ENCODE measurements at places on chromosomes 13 and 19. TPM values are rescaled to one million over a fixed set of nuclear protein-coding genes. Genes with fewer than 3 reads are reported as not detected.

CEACAM3 gene
- total RNA-seq: not detected

GRCh38 chr19:56987184-56987583, 132.6 kb upstream of the USP29 start:
- no peaks in the 10 kb centered on the region for H3K27me3 ChIP-seq
- H3K27ac ChIP-seq: no peak overlapping the region
- no peak for DNase-seq
- no peaks in the 10 kb centered on the region for H3K4me1 ChIP-seq

DNA sequence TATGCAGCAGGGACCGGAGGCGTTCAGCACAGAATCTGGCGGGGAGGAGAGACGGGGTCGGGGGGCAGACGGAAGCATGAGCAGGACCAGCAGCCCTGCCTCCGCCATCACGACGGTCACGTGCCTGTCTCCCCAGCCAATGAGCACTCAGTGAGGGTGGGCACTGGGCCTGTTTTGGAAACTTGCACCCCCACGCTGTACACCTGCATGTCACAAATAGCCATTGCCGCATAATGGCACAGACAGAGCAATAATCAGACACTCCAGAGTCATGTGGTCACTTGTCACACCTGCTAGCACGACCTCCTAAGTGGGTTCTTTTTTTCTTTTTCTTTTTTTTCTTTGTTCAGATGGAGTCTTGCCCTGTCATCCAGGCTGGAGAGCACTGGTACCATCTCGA, 8.8 kb downstream of the ERCC2 start:
- H3K27me3 ChIP-seq: no peaks in the 10 kb centered on the region
- no peak overlapping the region for H3K27ac ChIP-seq
- DNase-seq: no peak

DNA sequence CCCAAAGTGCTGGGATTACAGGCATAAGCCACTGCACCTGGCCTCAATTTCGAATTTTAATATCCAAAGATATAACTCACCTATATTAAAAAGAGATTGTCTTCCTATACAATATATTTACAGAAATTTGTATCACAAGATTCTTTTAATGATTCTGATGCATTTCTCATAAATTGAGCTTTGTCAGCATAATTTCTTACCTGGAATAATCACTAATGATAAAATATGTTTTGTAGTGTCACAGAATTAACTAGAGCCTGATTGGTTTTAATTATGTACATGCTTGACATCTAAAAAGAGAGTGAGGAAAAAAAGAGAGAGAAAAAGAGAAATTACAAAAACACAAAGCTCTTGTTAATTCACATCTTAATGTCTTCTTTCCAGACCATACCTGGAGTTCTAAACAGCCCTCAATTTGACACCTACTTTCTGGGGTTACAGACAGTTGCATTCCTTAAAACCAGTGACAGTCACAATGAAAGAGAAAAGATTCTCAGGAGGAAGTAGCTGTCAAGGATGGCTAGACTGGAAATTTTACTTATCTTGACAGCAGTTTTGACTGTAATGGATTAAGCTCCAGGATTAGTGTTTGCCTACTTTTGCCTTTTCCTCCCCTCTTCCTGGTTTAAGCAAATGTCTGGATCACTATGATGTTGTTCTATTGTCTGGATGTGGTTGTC, 214.4 kb downstream of the SPRY2 start:
- H3K27me3 ChIP-seq: no peaks in the 10 kb centered on the region
- H3K27ac ChIP-seq: no peak overlapping the region
- no peak overlapping the region for H3K4me3 ChIP-seq

DNA sequence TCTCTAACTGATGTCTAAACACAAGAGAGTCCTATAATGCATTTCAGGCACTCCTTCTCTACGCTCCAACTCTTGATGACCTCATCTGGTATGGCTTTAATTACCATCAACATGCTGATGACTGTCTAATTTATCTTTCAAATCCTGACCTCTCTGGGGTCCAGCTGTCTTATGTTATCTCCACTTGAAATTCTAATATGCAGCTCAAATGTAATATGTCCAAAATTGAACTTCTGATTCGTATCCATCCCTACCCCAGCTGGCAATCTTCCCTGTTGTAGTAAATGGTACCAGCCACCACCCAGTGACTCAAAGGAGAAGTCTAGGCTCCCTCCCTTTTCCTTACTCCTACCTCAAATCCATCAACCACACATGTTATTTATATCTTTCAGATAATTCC, 288.0 kb upstream of the SLC10A2 start:
- no peaks in the 10 kb centered on the region for H3K36me3 ChIP-seq
- DNase-seq: no peak
- H3K27me3 ChIP-seq: no peaks in the 10 kb centered on the region
- H3K4me3 ChIP-seq: no peak overlapping the region
- H3K4me1 ChIP-seq: no peaks in the 10 kb centered on the region
- H3K27ac ChIP-seq: no peak overlapping the region

- no peaks in the 10 kb centered on the region for H3K4me1 ChIP-seq
- no peak overlapping the region for H3K4me3 ChIP-seq
- DNase-seq: no peak
- H3K27ac ChIP-seq: no peak overlapping the region
- no peaks in the 10 kb centered on the region for H3K27me3 ChIP-seq
These were observed 346.0 kb upstream of the PCDH20 start for GRCh38 chr13:61761690-61762089.

NCAN gene
- total RNA-seq: not detected

F2RL3 gene
- total RNA-seq: not detected

GRCh38 chr19:40521276-40521675, 54.5 kb downstream of the SPTBN4 start:
- no peaks in the 10 kb centered on the region for H3K4me1 ChIP-seq
- H3K4me3 ChIP-seq: no peak overlapping the region
- H3K27ac ChIP-seq: no peak overlapping the region
- no peak for DNase-seq
- H3K36me3 ChIP-seq: no peaks in the 10 kb centered on the region

TOMM40 gene
- total RNA-seq: 32.8 TPM

DNA sequence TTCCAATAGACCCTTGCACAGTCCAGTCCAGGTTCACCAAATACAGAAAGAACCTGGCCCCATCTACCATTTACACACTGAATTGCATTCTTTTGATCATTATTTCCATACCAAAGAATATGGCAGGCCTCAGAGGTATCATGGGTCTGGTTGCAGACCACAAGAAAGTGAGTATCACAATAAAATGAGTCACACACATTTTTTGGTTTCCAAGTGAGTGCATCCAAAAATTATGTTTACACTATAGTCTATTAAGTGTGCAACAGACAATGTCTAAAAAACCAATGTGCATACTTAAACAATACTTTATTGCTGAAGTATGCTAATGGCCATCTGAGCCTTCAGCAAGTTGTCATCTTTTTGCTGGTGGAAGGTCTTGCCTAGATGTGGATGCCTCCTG, 105.3 kb downstream of the SPACA7 start:
- no peaks in the 10 kb centered on the region for H3K27me3 ChIP-seq
- H3K36me3 ChIP-seq: peaks cover 3% of the 10 kb centered on the region
- H3K4me3 ChIP-seq: no peak overlapping the region
- H3K27ac ChIP-seq: no peak overlapping the region
- no peaks in the 10 kb centered on the region for H3K4me1 ChIP-seq

FGF22 gene
- total RNA-seq: 1.9 TPM

SELENOV gene
- total RNA-seq: not detected

SLC8A2 gene
- total RNA-seq: not detected

DNA sequence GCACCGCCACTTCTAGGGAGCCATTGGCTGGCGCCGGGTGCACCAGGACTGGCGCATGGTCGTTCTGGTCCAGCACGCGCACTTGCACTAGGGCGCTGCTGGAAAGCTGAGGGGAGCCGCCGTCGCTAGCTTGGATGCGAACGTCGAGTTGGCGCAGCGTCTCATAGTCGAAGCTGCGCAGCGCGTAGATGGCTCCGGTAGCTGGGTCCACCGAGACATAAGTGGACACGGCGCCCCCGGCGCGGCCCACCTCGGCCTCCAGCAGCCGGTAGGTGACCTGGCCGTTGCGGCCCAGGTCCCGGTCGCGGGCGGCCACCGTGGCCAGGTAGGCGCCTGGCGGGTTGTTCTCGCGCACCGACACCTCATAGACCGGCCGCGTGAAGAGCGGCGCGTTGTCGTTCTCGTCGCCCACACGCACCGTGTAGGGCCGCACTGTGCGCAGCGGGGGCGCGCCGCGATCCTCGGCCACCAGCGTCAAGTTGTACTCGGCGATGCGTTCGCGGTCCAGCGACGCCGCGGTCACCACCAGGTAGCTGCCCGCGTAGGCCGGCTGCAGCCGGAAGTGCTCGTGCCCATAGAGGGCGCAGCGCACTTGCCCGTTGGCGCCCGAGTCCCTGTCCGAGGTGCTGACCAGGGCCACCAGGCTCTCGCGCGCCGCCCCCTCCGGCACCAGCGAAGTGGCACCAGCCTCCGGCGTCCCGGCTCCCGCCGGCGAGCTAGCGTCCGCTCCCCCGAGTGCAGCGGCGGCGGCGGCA, 1.7 kb downstream of the PCDH8 start:
- no peaks in the 10 kb centered on the region for H3K36me3 ChIP-seq
- H3K27ac ChIP-seq: no peak overlapping the region
- H3K27me3 ChIP-seq: peaks cover 7% of the 10 kb centered on the region
- DNase-seq: no peak
- peaks cover 13% of the 10 kb centered on the region for H3K4me1 ChIP-seq

DNA sequence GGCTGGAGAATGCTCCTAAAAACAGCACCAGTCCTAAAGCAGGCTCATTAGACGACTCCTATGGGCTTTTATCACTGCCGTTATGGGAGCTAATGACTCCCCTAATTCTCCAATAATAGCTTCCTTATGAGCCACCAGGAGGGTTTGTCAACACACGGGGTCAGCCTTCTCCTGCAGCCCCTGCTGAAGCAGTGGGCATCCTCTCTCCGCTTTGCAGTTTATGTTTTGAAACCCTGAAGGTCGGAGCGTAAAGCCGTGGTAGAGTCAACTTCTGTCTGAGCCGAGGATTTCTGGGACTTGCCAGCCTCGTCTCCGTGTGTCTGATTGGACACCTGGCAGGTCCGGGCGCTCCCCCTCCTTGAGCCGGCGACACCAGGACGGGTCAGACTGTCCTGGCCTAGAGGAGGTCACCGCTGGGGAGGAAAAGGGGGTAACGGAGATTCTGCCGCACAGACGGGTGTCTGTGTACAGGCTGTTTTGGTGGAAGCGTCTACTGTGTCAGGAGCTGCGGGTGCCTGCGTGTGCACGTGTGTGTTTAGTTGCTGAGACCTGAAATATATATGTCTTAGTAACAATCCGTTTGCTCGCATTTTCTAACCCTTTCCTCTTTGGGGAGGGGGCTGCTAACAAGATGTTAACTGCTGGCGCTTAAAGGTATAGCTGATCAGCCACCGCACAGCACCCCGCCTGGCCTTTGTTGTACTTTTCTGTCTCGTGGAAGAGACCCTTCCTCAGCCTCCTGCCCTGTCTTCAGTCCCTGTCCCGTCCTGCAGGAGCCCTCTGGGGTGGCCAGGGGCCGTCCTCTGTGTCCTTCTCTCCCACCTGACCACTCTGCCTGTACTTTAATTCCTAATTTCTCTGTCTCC, 1.9 kb downstream of the KDM4B start:
- peak overlapping the region; percentile 42 for H3K27ac ChIP-seq
- no peaks in the 10 kb centered on the region for H3K27me3 ChIP-seq
- no peaks in the 10 kb centered on the region for H3K36me3 ChIP-seq
- peak; percentile 9 for DNase-seq
- peak overlapping the region; percentile 66 for H3K4me3 ChIP-seq

TJP3 gene
- 21.1 TPM for total RNA-seq

CIC gene
- 81.6 TPM for total RNA-seq

Measured in CD4-positive, alpha-beta memory T cell (primary cell).